Left lung (tissue), 14 donors: ENCODE measurements at places on chromosomes 6 and 20.

- no peaks in the 10 kb centered on the region for H3K4me1 ChIP-seq
- no peak overlapping the region for H3K4me3 ChIP-seq
- no peak overlapping the region for H3K27ac ChIP-seq
Measured at GRCh38 chr6:16227048-16227562, 11.3 kb upstream of the GMPR start.

GRCh38 chr6:154579046-154579445 is 68.6 kb upstream of the CNKSR3 start:
- no peaks in the 10 kb centered on the region for H3K36me3 ChIP-seq
- H3K4me3 ChIP-seq, result no peak overlapping the region
- no peaks in the 10 kb centered on the region for H3K4me1 ChIP-seq
- H3K27ac ChIP-seq, result no peak overlapping the region
- DNase-seq, result no peak

- no peaks in the 10 kb centered on the region for H3K27me3 ChIP-seq
- H3K27ac ChIP-seq, result peak overlapping the region; percentile 77
- H3K4me3 ChIP-seq, result no peak overlapping the region
- DNase-seq, result no peak
Measured at GRCh38 chr6:117496383-117496990, 14.0 kb downstream of the DCBLD1 start.

DNA sequence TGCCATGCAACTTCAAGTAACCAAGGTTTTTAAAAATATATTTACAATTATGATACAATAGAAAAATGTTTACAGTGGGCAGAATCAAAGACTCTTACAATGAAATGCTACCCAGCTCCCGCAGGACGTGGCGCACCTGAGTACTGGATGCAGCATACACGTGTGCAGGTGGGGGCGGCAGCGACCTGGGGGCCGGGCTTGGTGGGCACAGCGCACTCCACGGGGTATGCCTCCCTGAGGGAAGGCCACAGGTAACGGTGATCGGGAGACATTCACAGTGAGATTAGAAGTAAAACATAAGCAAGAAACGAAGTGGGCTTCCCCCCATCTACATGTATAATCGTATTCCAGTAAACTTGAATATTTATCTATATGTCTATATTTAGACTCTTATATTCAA is 54.2 kb downstream of the WDR27 start:
- H3K27me3 ChIP-seq, result no peaks in the 10 kb centered on the region
- no peak for DNase-seq
- H3K36me3 ChIP-seq, result peaks cover 5% of the 10 kb centered on the region
- H3K27ac ChIP-seq, result no peak overlapping the region

DNA sequence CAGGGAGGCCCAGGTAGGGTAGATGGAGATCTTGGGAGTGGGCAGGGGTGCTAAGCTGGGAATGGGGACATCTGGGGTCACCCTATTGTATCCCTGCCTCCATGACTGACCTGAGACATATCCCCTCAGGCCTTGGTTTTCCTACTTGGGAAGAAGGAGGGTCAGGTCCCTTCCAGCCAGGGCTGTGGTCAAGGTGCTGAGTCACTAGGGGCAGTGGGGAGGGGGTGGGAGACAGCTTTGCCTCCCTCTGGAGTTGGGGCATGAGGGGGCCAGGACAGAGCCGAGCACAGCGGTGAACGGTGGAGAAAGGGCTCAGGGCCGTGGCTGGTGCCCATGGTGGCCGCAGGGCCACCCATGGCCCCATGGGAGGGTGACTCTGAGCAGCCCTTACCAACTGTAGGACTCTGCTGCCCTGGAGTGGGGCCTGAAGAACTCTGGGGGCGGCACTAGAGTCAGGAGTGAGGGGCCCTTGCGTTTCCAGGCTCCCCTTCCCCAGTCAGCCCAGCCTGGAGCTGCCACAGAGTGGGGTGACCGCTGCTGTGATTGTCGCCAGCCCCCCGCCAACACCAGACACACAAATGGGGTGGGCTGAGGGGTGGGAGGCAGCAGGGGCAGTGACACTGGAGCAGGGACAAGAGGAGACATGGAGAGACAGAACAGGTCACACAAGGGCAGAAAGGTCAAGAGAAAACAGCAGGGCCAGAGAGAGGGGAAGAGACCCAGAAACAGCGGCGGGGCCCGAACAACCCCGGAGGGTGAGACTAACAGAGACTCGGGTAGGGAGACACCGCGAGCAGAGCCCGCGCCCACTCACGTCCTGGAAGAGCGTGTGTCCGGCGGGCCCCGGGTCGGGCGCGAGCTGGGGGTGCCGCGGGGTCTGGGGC is 576 bp downstream of the NECAB3 start:
- H3K4me1 ChIP-seq, result peaks cover 40% of the 10 kb centered on the region
- peaks cover 11% of the 10 kb centered on the region for H3K36me3 ChIP-seq
- H3K27me3 ChIP-seq, result no peaks in the 10 kb centered on the region

DNA sequence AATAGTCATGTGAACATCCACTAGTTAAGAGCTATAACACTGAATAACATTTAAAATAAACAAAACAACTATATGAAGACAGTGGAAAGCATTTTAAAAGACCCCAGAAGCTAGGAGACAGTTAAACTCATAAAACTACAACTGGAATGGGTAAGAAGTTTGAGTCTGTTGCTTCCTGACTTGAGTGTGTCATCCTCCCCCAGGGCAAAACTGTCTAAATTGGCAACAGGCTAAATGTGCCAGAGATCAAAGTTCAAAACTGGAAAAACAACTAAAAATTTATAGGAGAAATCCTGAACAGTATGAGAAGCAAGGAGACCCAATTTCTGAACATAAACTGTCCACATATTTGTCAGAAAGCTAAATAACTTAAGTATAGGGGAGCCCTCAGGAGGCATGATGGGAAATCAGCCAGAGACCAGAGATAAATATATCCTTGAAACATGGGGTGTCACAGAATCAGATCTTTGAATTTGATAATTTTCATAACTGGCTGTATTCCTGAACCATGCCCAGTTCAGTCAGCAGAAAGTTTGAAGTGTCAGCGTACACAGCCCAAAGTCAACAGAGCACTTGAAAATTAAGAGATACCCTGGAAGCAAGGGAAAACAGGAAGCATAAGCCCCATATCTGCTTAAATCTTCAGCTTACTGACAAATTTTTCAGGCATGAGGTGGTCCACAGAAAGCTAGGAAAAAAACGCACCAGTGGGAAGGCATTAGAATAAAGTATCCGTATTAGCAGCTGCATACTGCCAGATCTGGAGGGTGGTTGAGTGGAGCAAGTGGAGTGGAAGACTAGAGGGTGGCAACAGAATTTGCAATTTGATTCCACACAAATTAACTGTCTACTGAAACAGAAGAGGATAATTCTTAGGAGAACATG is 516.1 kb upstream of the MAN1A1 start:
- DNase-seq, result no peak
- H3K36me3 ChIP-seq, result no peaks in the 10 kb centered on the region
- no peak overlapping the region for H3K27ac ChIP-seq
- H3K4me1 ChIP-seq, result no peaks in the 10 kb centered on the region

DNA sequence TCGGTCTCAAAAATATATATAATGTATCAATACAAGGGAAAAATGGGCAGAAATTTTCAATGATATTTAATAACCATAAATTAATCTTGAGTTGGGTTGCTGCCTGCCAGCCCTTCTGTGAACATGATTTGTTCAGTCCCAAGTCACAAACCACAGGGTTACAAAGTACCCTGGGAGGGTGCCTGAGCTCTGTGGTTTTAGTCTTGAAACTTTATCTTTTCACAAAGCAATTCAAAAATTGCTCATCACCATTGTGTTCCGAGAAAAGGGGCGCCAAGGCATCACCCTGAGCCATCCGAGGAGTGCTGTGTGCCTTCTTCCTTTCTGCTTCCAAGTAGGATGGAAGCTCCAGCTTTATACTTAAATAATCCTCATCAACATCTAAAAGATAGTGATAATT is 141.6 kb upstream of the AKAP12 start:
- H3K27me3 ChIP-seq, result no peaks in the 10 kb centered on the region
- no peaks in the 10 kb centered on the region for H3K4me1 ChIP-seq
- no peak overlapping the region for H3K27ac ChIP-seq
- no peak overlapping the region for H3K4me3 ChIP-seq
- no peak for DNase-seq

DNA sequence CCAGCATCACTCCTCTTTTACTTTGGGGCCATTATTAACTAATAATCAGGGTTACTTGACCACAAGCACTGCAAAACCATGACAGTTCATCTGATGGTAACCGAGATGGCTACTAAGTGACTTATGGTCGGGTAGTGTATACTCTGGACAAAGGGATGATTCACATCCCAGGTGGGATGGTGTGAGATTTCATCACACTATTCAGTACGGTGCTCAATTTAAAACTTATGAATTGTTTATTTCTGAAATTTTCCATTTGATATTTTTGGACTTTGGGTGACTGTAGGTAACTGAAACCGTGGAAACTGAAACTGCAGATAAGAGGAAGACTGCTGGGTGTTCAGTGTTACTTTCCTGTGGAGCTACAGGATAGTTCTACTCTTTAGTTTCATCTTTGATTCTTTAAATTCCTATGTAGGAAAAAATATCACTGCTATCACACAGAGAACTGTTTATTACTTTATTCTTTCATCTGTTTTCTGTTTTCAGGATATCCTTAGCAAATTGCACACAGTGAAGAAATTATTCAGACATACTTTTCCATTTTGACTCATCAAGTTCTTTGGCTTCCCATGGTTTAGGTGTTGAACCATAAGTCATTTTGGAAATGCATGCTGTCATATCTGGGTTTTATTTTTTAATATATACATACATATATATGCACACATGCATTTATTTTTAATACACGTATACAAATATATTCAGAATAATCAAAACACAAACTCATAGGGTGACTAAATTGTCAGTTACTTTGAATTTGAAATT is 59.1 kb upstream of the C20orf144 start:
- H3K4me1 ChIP-seq, result no peaks in the 10 kb centered on the region
- H3K27me3 ChIP-seq, result no peaks in the 10 kb centered on the region
- no peak overlapping the region for H3K4me3 ChIP-seq
- H3K27ac ChIP-seq, result no peak overlapping the region
- H3K36me3 ChIP-seq, result peaks cover 7% of the 10 kb centered on the region
- DNase-seq, result no peak

DNA sequence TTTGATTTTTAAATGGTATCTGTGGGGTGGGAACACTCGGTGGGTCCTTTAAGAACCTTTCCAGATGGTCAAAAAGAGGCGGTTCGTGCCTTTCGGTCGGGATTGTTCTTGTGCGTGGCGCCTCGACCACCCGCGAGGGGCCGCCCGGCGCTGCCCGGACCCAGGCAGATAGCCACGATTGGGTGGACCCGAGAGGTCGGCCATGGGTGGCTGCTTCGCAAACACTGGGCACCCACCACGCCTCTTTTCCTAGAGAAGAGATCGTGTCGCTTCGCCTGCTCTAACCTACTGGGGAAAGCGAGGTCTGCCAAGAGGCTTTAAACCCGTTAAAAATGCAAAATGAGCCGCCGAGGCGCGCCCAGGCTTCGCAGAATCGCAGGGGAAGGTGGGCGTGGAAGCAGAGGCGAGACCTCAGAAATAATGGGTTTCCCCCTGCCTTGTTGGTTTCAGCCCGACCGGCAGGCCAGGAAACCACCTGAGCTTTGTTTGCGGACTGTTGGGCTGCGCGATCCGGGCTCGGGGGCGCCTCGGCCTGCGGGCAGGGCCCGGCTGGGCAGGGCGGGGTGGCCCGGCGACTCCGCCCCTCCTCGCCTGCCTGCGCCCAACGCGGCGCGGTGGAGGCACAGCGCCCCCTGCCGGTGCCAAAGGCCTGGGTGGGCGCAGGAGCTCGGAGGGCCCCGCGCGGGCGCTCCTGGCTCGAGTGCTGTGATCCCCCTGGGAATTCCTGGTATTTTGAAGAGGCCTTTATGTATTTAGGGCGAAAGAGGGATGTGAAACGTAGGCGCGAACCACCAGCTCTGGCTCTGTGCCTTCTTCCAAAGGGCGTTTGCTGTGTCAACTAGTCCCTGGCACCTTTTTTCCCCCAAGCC is 1.6 kb downstream of the MARCKS start:
- H3K4me1 ChIP-seq, result peaks cover 53% of the 10 kb centered on the region
- H3K27ac ChIP-seq, result peak overlapping the region; percentile 98
- peaks cover 5% of the 10 kb centered on the region for H3K36me3 ChIP-seq
- H3K27me3 ChIP-seq, result no peaks in the 10 kb centered on the region

DNA sequence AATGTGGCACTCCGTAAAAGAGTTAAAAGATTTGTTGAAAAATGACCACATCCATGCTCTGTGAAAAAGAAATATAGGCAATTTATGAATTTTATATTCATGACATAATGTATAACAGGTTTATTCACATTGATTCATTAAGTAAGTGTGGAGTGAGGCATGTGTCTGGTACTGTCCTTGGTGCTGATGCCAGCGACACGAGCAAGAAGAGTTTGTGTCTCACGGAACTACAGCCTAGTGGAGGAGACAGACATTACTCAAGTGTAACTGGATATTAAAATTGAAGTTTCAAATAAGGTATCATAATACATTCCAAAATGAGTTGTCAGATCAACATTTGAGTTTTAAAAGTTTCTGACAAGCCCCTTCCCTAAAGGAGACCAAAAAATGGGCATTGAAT is 158.2 kb upstream of the PRND start:
- no peak overlapping the region for H3K27ac ChIP-seq
- H3K4me1 ChIP-seq, result no peaks in the 10 kb centered on the region
- H3K27me3 ChIP-seq, result no peaks in the 10 kb centered on the region
- peak; percentile 29 for DNase-seq
- no peak overlapping the region for H3K4me3 ChIP-seq

GRCh38 chr6:4356899-4357659 is 221.7 kb upstream of the ECI2 start:
- no peak overlapping the region for H3K27ac ChIP-seq
- H3K4me1 ChIP-seq, result no peaks in the 10 kb centered on the region

- DNase-seq, result no peak
- H3K4me1 ChIP-seq, result peaks cover 4% of the 10 kb centered on the region
Measured at GRCh38 chr6:100232781-100233573, 231.7 kb downstream of the SIM1 start.

DNA sequence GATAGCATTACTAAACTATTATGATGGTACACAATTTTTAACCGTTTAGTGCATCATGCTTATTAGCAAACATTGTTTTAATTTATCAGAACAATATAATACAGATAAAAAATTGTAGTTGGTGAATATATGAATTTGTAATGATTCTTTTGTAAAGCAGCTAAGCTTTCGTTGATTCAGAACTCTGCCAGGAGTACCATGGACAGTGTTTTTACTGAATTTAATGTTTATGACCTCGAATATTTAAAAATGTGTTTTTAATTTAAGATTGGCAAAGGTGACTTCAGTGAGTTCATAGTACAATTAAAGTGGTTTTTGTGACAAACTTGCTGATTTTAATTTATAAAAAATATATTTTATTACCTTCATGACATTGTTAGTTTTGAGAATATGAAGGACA is 10.0 kb downstream of the AFDN start:
- no peaks in the 10 kb centered on the region for H3K36me3 ChIP-seq
- no peaks in the 10 kb centered on the region for H3K27me3 ChIP-seq
- no peak overlapping the region for H3K4me3 ChIP-seq
- no peak for DNase-seq

- H3K27ac ChIP-seq, result no peak overlapping the region
- no peaks in the 10 kb centered on the region for H3K36me3 ChIP-seq
- no peak overlapping the region for H3K4me3 ChIP-seq
- no peaks in the 10 kb centered on the region for H3K27me3 ChIP-seq
Measured at GRCh38 chr6:131897621-131898020, 53.6 kb downstream of the CCN2 start.
